GM06990 (cell line): ENCODE measurements at places on chromosomes 6 and 20.

- no peak for DNase-seq
Measured at GRCh38 chr6:138605958-138606357, 106.7 kb upstream of the NHSL1 start.

DNA sequence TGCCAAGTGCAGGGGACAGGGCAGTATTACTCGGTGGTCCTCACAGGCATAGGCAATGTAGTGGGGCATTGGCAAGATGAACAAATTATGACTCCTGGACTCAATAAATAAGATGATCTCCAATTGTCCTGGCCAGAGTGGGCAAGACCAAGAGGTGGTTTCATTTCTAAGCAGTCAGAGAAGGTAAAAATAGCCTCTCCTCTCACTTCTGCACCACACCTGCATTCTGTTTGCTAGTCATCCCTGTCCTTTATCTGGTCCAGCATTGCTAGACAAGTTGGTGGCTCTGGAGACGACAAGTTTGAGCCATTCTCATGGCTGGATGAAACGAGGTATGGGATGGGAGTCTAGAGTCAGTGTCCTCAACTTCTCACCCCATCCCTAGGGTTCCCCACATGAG is 83.0 kb downstream of the BANF2 start:
- peak; percentile 20 for DNase-seq

GRCh38 chr6:113632220-113632864 is 224.8 kb upstream of the MARCKS start:
- peak; percentile 71 for DNase-seq

DNA sequence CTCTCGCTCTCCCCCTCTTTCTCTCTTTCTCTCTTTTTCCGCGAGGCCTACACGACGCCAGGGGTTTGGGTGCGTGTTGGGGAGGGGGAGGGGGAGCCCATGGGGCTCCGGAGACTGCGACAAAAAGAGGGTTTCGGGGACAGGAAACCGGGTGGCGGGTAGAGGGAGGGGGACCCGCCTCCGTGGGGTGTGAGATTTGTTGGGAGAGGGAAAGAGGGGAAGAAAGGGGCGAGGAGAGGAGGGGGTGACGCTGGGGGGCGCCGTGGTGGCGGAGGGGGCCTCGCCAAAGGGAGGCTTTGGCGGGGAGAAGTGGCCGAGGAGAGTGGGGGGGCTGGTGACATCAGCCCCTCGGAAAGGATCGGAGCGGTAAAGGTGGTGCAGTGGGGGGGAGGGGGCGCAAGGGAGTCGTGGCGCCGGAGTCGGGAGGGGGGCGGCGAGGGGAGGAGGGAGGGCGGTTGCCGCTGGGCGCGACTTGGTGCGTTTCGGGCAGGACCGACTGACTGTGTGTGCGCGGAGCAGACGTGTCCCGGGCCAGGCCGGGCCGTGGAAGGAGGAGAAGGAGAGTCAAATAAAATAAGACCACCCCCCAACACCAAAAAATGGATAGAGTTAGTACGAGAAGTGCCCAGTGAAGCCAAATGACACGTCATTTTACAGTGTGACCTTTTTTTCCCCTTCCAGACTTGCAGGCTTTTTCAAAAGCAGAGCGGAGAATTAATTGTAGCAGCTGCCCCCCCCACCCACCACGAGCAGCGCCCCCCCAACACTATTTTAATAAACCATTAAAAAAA is 39.8 kb downstream of the GNAS start:
- DNase-seq, result peak; percentile 84

DNA sequence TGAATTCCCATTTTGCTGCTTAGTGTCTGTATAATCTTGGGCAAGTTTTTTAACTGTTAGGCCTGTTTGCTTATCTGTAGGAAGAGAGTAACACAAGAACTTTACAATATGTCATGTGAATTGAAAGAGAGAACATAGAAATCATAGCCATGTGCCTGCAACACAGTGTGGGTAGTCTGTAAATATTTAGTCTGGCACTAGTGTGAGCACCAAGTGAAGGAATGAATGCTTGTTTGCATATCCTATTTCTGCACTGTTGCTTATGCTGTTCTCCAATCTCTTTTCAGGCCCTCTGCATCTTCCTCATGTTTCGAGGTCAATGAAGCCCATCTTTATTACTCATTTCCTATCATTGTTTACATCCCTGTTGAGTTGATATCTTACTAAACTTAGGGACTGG is 49.2 kb downstream of the CBFA2T2 start:
- no peak for DNase-seq

DNA sequence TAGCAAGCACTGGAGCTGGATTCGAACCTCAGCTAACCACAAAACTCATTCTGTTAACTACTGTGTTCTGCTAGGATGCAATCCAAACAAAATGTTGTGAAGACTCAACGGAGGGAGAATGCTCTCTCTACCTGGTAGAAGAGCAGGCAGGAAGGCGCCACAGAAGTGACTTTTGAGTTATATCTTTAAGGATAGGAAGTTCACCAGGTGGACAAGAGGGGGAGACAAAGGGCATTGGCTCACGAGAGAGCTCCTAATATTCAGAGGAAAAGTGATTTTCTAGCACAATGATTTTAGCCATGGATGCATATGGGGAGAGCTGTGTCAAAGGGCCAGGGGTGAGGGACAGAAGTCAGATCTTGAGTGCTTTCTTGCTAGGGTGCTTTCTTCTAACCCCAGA is 108.4 kb upstream of the MAFB start:
- no peak for DNase-seq

- DNase-seq, result no peak
Measured at GRCh38 chr6:7183707-7184106, 75.9 kb downstream of the RREB1 start.

DNA sequence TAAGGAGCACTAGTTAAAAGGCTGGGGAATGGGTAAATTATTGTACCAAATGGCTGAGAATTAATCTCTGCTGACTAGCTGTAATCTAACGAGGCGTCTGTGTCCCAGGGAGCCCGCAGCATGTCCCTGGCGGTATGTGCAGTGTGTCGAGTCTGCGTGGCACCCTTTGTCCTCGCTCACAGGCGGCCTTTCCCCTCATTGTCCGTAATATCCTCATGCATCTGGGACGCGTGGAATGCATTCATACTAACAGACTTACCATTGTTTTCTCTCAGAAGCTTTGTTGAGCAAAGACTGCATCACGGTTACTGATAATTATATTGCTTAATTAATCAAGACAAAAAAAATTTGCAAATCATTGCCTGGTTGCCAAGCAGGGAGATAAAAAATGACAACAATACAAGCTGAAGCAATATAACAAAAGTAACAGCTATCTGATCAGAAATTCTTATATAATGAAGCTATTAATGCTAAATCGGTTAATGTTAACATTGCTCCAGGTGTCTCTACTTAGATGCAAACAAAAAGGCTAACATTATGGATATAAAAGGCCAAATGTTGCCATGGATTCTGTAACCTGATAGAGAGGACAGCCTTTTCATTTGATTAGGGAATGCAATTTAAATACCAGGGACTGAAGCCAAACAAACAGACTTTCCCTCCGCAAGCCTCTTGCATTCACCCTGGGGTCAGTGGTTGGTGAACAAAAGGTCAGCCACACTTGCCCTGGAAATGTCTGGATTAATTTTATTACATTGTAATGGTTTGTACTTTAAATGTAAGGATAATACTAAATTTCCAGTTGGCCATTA is 124.8 kb downstream of the INSM1 start:
- DNase-seq, result no peak
